ENCODE measurements at places on chromosomes 3 and 15. TPM values are rescaled to one million over a fixed set of nuclear protein-coding genes. Genes with fewer than 3 reads are reported as not detected.

Gene LRTM1
- 0.56 TPM for total RNA-seq

DNA sequence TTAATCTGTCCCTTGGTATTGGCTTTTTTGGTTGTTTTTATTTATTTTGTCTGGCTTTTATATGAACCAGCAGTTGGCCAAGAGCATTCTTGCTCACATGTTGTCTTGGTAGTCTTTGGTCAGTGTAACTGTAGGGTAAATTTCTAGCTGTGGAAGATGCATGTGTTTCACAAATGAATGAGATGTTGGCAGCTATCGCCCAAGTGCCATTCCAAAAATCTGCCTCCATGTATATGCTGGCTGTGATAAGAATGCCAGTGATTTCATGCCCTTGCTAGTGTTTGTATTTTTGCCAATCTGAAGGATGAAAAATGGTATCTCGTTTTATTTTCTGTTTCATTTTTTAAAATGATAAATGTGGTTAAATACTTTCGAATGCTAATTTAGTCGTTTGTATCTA is 50.1 kb downstream of the TLNRD1 start:
- no peak overlapping the region for H3K27ac ChIP-seq
- H3K36me3 ChIP-seq: no peaks in the 10 kb centered on the region
- no peak for DNase-seq
- no peaks in the 10 kb centered on the region for H3K27me3 ChIP-seq
- H3K4me1 ChIP-seq: no peaks in the 10 kb centered on the region
- no peak overlapping the region for H3K4me3 ChIP-seq

GRCh38 chr3:193680220-193680619 is 87.2 kb downstream of the OPA1 start:
- H3K36me3 ChIP-seq: peaks cover 19% of the 10 kb centered on the region
- H3K27me3 ChIP-seq: no peaks in the 10 kb centered on the region
- H3K4me1 ChIP-seq: no peaks in the 10 kb centered on the region
- H3K27ac ChIP-seq: no peak overlapping the region

- no peaks in the 10 kb centered on the region for H3K36me3 ChIP-seq
- no peak overlapping the region for H3K27ac ChIP-seq
- no peak for DNase-seq
- H3K4me3 ChIP-seq: no peak overlapping the region
- no peaks in the 10 kb centered on the region for H3K27me3 ChIP-seq
Observed at GRCh38 chr3:108453565-108453964, 56.8 kb downstream of the MYH15 start.

- peaks cover 15% of the 10 kb centered on the region for H3K36me3 ChIP-seq
- H3K4me3 ChIP-seq: no peak overlapping the region
- no peak for DNase-seq
Observed at GRCh38 chr3:15694628-15695027, 93.1 kb downstream of the BTD start.

All from SJCRH30 (cell line).